Hematopoietic multipotent progenitor cell treated with erythropoietin and hydrocortisone succinate and interleukin-3 and kit ligand, for 4 days (in vitro differentiated cells): ENCODE measurements at places on chromosomes 1 and 21.

- DNase-seq: no peak
Measured at GRCh38 chr1:201383647-201384405, 6.3 kb upstream of the TNNT2 start.

- DNase-seq: no peak
Measured at GRCh38 chr21:46006547-46007491, 25.2 kb downstream of the COL6A1 start.

GRCh38 chr1:228544021-228544850, 57.1 kb downstream of the RNF187 start:
- DNase-seq: no peak

DNA sequence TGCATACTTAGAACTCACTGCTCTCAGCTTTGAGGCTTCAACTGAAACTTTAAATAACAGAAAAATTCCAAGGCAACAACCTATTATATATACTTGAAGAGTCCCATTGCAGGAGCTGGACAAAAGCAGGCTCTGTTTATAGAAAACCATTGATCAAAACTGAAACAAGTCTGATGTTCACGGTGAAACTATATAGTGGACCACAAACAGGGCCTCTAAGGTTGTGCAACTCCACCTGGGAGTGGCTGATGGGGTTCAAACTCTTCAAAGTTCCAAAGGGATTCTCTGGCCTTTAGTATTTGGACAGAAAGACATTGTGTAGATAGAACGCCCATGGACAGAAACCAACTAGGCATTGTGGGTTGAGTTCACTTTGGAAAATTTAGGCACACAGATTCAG, 140.3 kb downstream of the ZC3H11B start:
- no peak for DNase-seq

- no peak for DNase-seq
Measured at GRCh38 chr1:53678938-53679825, 59.8 kb downstream of the GLIS1 start.

GRCh38 chr1:90534663-90535295, 182.3 kb downstream of the BARHL2 start:
- DNase-seq: no peak

- DNase-seq: peak; percentile 75
Measured at GRCh38 chr1:200302192-200302920, 107.5 kb downstream of the ZNF281 start.

- no peak for DNase-seq
Measured at GRCh38 chr1:116125758-116126157, 14.6 kb downstream of the MAB21L3 start.

DNA sequence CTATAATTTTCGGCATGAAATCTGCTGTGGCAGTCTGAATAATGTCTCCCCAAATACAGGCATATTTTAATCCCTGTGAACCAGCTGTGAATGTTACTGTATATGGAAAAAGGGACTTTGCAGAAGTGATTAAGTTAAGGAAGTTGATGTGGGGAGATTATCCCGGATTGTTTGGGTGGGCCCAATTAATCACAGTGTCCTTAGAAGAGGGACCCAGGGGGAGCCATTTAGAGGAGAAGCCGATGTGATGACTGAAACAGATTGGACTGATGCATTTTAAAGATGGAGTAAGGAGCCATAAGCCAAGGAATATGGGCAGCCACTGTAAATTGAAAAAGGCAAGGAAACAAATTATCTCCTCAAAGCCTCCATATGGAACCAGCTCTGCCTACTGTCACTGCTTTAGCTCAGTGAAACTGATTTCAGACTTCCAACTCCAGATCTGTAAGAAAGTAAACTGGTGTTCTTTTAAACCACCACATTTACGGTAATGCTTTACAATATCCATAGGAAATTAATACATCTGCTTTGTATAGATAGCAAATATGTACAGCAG, 61.1 kb upstream of the GPR88 start:
- no peak for DNase-seq

- peak; percentile 85 for DNase-seq
Measured at GRCh38 chr1:39230261-39231190, 26.0 kb downstream of the MACF1 start.

DNA sequence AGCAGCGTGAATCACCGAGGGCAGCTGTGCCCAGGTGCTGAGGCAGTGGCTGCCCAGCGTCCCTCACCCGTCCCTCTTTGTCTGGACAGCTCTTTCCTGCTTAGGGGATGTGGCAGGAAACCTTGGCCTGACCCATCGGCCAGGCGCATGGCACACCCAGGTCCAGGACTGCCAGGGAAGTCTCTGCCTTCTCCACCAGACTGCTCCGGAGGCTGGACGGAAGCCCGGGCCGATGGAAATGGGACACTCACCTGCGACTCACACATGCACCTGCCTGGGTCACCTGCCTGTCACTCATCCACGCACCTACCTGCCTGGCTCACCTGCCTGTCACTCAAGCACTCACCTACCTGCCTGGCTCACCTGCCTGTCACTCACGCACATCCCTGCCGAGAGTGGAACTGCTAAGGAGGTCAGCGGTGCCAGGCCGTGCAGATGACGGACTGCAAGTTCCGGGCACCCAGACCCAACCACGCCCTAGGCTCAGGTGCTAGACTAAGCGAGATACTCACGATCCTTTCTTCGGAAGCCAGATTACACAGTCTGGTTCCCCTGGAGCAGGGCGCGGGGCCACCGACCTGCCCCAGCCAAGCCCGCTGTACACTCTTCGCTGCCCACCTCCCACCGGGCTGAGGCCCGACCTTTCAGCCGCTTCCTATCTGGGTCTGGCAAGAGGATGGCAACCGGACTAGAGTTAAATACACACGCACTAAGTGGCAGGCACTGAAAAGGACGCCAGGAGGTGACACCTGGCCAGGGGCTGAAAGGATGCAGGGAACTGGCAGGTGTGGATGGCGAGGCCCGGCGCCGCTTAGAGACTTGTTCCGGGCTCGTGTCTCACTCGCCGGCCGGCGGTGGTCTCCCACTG, 1.1 kb downstream of the UBE2J2 start:
- DNase-seq: peak; percentile 25

GRCh38 chr1:156073110-156073687, 9.1 kb downstream of the MEX3A start:
- DNase-seq: no peak

GRCh38 chr1:110328274-110328673, 10.9 kb upstream of the RBM15 start:
- no peak for DNase-seq

DNA sequence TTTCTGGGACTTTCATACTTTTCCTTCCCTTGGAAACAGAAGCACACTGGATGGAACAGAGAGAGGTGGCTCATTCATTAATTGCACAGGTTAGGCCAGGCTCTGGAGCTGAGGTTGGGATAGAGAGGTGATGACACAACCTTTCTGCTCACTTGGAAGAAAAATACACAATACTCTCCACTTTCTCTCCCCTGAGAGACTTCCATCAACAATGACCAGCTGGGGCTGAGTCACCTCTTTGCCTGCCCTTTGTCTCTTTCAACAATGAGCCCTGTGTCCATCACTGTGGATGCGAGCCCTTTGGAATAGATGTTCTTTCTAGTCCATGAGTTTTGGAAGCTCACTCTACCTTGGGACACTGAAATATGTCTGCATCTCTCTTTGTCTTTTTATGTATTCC, 43.1 kb downstream of the ATP2B4 start:
- no peak for DNase-seq

- no peak for DNase-seq
Measured at GRCh38 chr1:54323324-54323739, 82.9 kb downstream of the SSBP3 start.

GRCh38 chr1:229793488-229793887, 167.4 kb downstream of the URB2 start:
- no peak for DNase-seq

- no peak for DNase-seq
Measured at GRCh38 chr1:233269656-233270055, 25.9 kb downstream of the PCNX2 start.

DNA sequence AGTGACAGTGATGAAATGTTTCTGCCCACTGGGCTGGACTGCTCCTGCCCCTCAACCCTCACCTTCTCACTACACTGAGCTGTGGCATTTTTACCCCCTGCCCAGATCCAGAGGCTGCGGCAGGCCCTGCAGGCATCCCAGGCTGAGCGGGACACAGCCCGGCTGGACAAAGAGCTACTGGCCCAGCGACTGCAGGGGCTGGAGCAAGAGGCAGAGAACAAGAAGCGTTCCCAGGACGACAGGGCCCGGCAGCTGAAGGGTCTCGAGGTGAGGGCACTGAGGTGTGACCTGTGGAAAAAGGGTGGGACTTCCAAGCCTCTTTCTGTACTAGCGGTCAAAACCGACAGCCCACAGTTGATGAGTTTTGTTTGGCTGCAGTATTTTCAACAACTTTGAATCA, 6.2 kb upstream of the TUFT1 start:
- no peak for DNase-seq

DNA sequence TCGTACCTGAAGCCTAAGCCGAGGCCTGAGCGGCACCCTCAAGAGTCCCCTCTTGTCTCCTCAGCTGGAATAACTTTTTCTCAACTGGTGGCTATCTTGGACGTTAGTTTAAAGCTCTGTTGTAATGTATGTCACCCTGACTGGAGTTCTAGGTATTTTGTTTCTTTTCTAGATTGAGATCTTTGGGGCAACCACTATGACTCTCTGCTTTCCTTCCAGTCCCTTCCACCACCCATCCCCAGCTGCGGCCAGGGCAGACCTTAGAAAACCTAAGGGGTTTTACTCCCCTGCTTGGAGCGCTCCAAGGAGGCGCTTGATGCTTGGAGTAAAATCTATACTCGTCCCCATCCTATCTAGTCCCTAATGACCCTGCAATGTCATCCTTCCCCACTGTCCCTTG, 74.6 kb upstream of the MRPS6 start:
- DNase-seq: peak; percentile 37
